Activated CD8-positive, alpha-beta T cell treated with anti-CD3 and anti-CD28 coated beads for 36 hours (primary cell): ENCODE measurements at places on chromosomes 13 and 19. TPM values are rescaled to one million over a fixed set of nuclear protein-coding genes. Genes with fewer than 3 reads are reported as not detected.

CCNA1 gene
- total RNA-seq, result not detected

FCAR gene
- total RNA-seq, result not detected

- H3K27ac ChIP-seq, result no peak overlapping the region
- H3K27me3 ChIP-seq, result no peaks in the 10 kb centered on the region
- no peaks in the 10 kb centered on the region for H3K36me3 ChIP-seq
- H3K4me3 ChIP-seq, result no peak overlapping the region
These were observed 53.0 kb downstream of the ZAR1L start for GRCh38 chr13:32262165-32262564.

ZNF446 gene
- 3.5 TPM for total RNA-seq

GRCh38 chr19:1055028-1055425, 11.9 kb upstream of the ARHGAP45 start:
- H3K4me3 ChIP-seq, result no peak overlapping the region
- no peak overlapping the region for H3K27ac ChIP-seq
- peaks cover 20% of the 10 kb centered on the region for H3K4me1 ChIP-seq
- DNase-seq, result no peak
- H3K27me3 ChIP-seq, result no peaks in the 10 kb centered on the region
- H3K36me3 ChIP-seq, result peaks cover 34% of the 10 kb centered on the region

CD22 gene
- 2.8 TPM for total RNA-seq

- no peak overlapping the region for H3K4me3 ChIP-seq
- H3K27me3 ChIP-seq, result no peaks in the 10 kb centered on the region
- no peaks in the 10 kb centered on the region for H3K4me1 ChIP-seq
- no peaks in the 10 kb centered on the region for H3K36me3 ChIP-seq
These were observed 285.8 kb upstream of the PCDH9 start for GRCh38 chr13:67515895-67516294.

NKG7 gene
- 283 TPM for total RNA-seq

- peaks cover 24% of the 10 kb centered on the region for H3K27me3 ChIP-seq
- no peaks in the 10 kb centered on the region for H3K36me3 ChIP-seq
- H3K4me1 ChIP-seq, result no peaks in the 10 kb centered on the region
- H3K4me3 ChIP-seq, result no peak overlapping the region
- no peak overlapping the region for H3K27ac ChIP-seq
- DNase-seq, result peak; percentile 75
These were observed 16.2 kb upstream of the PRODH2 start for GRCh38 chr19:35828692-35829301.

DNA sequence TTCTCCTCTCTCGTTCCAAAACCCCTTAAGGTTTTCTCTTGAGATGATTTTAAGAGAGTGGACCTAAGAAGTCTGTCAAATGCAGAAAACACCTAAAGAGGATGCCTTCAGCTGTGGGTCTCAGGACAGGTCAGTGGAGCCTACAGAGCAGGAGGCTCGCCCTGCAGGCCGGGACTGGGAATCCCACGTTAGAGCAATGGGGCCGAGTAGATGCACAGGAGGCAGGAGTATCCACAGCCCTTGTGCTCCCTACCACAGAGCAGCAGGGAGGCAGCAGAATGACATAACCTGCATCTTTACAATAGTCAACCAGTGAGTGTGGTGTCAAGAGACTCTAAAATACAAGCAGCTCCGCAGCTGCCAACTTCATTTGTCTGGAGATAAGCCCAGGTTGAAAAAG, 229.4 kb downstream of the MTUS2 start:
- no peak overlapping the region for H3K27ac ChIP-seq
- no peak overlapping the region for H3K4me3 ChIP-seq
- no peaks in the 10 kb centered on the region for H3K36me3 ChIP-seq
- no peaks in the 10 kb centered on the region for H3K4me1 ChIP-seq

DNA sequence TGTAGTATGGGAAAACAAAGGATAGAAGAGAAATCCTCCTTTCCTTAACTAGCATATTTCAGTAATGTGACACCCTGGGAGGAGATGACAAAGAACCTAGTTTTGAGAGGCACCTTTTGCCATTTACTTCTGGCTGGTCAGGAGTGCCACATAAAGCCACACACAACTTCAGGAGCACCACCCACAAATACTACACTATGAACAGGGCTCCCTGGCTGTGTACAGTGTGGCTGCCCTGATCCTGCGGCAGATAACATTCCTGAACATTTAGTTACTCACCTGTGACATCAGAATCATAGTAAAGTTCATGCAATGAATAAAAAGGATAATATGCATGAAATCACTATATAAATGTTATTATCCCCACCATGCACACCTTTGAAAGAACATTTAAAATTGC, 17.4 kb upstream of the IRS2 start:
- peaks cover 6% of the 10 kb centered on the region for H3K27me3 ChIP-seq
- no peaks in the 10 kb centered on the region for H3K4me1 ChIP-seq
- no peaks in the 10 kb centered on the region for H3K36me3 ChIP-seq

GRCh38 chr13:40597735-40598365, 68.6 kb downstream of the FOXO1 start:
- no peak overlapping the region for H3K4me3 ChIP-seq
- peaks cover 88% of the 10 kb centered on the region for H3K4me1 ChIP-seq
- H3K36me3 ChIP-seq, result peaks cover 10% of the 10 kb centered on the region

- no peak overlapping the region for H3K27ac ChIP-seq
- no peak overlapping the region for H3K4me3 ChIP-seq
- no peaks in the 10 kb centered on the region for H3K36me3 ChIP-seq
- no peaks in the 10 kb centered on the region for H3K27me3 ChIP-seq
These were observed 705.3 kb downstream of the GPC5 start for GRCh38 chr13:92103689-92104153.

DNA sequence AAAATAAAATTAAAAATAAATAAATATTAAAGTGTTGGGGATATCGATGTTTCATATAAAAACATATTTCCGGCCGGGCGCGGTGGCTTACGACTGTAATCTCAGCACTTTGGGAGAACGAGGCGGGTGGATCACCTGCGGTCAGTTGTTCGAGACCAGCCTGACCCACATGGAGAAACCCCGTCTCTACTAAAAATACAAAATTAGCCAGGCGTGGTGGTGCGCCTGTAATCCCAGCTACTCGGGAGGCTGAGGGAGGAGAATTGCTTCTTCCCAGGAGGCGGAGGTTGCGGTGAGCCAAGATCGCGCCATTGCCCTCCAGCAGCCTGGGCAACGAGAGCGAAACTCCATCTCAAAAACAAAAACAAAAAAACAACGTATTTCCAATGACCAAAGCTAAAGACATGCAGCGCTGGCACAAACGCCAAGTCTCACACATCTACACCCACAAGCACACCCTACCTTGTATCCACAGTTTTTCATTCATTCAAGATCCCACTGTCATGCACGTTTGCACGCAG, 907 bp downstream of the ZNF569 start:
- no peaks in the 10 kb centered on the region for H3K27me3 ChIP-seq
- peaks cover 34% of the 10 kb centered on the region for H3K36me3 ChIP-seq
- no peak for DNase-seq
- H3K4me3 ChIP-seq, result peak overlapping the region; percentile 85

IRGC gene
- not detected for total RNA-seq

GRCh38 chr19:18735752-18736151, 52.3 kb downstream of the CRTC1 start:
- no peak overlapping the region for H3K27ac ChIP-seq
- H3K4me1 ChIP-seq, result peaks cover 5% of the 10 kb centered on the region
- H3K27me3 ChIP-seq, result no peaks in the 10 kb centered on the region

- no peak for DNase-seq
- peaks cover 2% of the 10 kb centered on the region for H3K36me3 ChIP-seq
- H3K4me1 ChIP-seq, result peaks cover 25% of the 10 kb centered on the region
- H3K27ac ChIP-seq, result no peak overlapping the region
- H3K4me3 ChIP-seq, result no peak overlapping the region
These were observed 24.4 kb downstream of the WDR88 start for GRCh38 chr19:33156334-33156733.

- H3K36me3 ChIP-seq, result no peaks in the 10 kb centered on the region
- no peak overlapping the region for H3K4me3 ChIP-seq
- H3K27me3 ChIP-seq, result peaks cover 13% of the 10 kb centered on the region
- no peak for DNase-seq
- H3K4me1 ChIP-seq, result no peaks in the 10 kb centered on the region
- no peak overlapping the region for H3K27ac ChIP-seq
These were observed 316.2 kb downstream of the ENOX1 start for GRCh38 chr13:43470610-43471009.

MAP4K1 gene
- total RNA-seq, result 166 TPM

- peak overlapping the region; percentile 3 for H3K4me3 ChIP-seq
- DNase-seq, result peak; percentile 93
- no peak overlapping the region for H3K27ac ChIP-seq
- peaks cover 2% of the 10 kb centered on the region for H3K27me3 ChIP-seq
- H3K36me3 ChIP-seq, result no peaks in the 10 kb centered on the region
These were observed 13.7 kb upstream of the CREB3L3 start for GRCh38 chr19:4139614-4140236.

ZNF560 gene
- total RNA-seq, result 0.16 TPM

DNA sequence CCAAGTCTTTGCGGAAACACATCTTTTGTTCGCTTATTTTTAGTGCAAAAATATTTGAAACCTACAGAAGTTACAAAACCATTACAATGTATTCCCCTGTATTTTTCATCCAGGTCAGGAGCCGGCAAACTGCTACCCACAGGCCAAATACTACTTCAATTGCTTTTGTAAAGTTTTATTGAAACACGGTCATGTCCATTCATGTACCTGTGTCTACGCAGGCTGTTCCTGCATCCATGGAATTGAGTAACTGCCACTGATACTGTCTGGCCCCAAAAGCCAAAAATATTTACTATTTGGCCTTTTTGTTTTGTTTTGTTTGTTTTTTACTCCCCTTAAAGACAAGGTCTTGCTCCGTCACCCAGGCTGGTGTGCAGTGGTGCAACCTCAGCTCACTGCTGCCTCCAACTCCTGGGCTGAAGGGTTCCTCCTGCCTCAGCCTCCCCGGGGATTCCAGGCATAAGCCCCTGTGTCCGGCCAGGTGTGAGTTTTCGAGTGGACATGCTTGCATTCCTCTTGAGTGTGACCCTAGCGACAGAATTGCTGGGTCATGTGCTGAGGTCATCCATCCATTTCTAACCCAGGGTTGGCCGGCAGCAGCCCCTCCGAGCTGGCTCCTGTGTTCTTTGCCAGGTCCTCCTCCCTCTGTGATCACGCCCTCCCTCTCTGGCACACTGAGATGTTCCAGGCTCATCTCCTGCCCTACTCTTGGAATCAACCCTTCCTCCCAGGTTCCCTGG, 10.9 kb upstream of the S1PR4 start:
- H3K4me1 ChIP-seq, result peaks cover 12% of the 10 kb centered on the region
- no peaks in the 10 kb centered on the region for H3K27me3 ChIP-seq
- DNase-seq, result no peak
- H3K4me3 ChIP-seq, result no peak overlapping the region
- no peak overlapping the region for H3K27ac ChIP-seq
- H3K36me3 ChIP-seq, result peaks cover 1% of the 10 kb centered on the region

DNA sequence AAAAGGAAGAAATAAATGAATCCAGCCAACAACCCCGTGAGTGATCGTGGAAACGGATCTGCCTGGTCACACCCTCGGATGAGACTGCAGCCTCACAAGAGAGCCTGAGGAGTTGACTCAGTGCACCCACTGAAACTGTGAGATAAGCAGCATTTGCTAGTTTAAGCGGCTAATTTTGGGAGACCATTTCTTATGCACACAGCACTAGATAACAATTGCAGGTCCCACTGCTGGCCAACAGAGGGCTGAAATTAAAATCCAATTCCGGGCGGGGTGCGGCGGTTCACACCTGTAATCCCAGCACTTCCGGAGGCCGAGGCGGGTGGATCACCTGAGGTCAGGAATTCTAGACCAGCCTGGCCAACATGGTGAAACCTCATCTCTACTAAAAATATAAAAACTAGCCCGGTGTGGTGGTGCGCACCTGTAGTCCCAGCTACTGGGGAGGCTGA, 3.6 kb downstream of the UQCR11 start:
- H3K36me3 ChIP-seq, result peaks cover 37% of the 10 kb centered on the region
- no peak for DNase-seq
- H3K27me3 ChIP-seq, result no peaks in the 10 kb centered on the region
- no peak overlapping the region for H3K27ac ChIP-seq
- no peak overlapping the region for H3K4me3 ChIP-seq

- H3K27ac ChIP-seq, result peak overlapping the region; percentile 69
- DNase-seq, result peak; percentile 90
- peaks cover 75% of the 10 kb centered on the region for H3K36me3 ChIP-seq
- no peaks in the 10 kb centered on the region for H3K27me3 ChIP-seq
- H3K4me3 ChIP-seq, result no peak overlapping the region
These were observed 13.5 kb upstream of the PLA2G4C start for GRCh38 chr19:48123907-48124651.

GRCh38 chr13:113860051-113860664, 3.7 kb downstream of the GAS6 start:
- no peak overlapping the region for H3K4me3 ChIP-seq
- peaks cover 7% of the 10 kb centered on the region for H3K4me1 ChIP-seq
- no peak for DNase-seq

GRCh38 chr13:28583651-28584091, 75.3 kb upstream of the POMP start:
- no peak overlapping the region for H3K27ac ChIP-seq
- no peak for DNase-seq
- peaks cover 18% of the 10 kb centered on the region for H3K4me1 ChIP-seq

APLP1 gene
- 2.0 TPM for total RNA-seq

DNA sequence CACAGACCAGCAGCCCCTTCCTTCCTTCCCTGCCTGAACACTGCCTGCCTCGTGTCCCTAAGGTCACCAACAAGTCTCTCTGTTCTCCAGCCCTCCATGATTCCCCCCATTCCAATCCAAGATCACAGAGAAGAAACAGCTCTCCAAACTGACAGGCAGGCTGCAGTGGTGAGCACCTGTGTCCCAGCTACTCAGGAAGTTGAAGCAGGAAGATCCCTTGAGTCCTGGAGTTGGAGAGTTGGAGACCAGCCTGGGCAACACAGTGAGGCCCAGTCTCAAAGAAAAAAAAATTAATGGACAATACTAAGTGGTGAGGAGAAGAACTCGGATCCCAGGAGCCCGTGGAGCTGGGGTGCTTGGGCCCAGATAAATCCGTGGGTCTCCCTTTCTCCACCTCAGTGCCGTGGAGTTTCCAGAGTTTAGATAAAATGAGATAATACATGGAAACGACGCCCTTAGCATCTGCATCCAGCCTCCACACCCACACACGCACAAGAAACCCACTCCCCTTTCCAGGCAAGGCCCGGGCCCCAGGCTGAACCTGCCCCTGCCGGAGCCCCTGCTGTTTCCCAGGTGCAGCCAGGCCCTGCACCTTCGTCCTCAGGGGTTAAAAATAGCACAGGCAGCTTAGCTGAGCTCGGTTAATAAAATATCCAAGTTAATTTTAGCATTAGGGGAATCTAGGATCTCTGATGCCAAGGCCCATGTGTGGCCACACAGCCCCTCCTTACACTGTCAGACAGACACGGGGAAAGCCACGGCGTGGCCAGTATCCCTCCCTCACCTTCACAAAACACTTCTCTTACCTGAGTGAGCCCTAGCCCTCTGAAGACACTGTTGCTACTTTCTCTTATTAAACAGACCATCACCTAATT, 4.7 kb downstream of the RASA3 start:
- no peaks in the 10 kb centered on the region for H3K27me3 ChIP-seq
- DNase-seq, result peak; percentile 12
- H3K36me3 ChIP-seq, result peaks cover 35% of the 10 kb centered on the region

CBARP gene
- 0.86 TPM for total RNA-seq

GSX1 gene
- total RNA-seq, result not detected

DNA sequence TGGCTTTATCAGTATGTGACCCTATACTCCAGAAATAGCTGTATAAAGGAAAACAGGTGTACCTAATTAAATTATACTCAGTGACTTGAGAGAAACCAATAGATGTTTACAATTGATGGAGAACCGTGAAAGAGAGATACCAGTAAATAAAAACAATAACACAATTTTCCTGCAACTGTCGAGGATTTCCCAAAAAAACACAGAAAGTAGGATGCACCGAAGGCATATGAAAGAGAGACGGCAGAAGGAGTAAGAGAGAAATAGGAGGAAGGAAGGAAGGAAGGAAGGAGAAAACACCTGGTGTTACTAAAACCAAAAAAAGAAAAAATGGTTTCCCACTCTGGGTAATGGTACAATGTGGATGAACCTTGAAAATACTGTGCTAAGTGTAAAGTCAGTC, 6.8 kb upstream of the ZNF229 start:
- H3K27me3 ChIP-seq, result no peaks in the 10 kb centered on the region
- no peak overlapping the region for H3K27ac ChIP-seq
- no peaks in the 10 kb centered on the region for H3K4me1 ChIP-seq
- H3K36me3 ChIP-seq, result peaks cover 28% of the 10 kb centered on the region
- DNase-seq, result no peak
